ENCODE measurements at places on chromosomes 2 and 18.

DNA sequence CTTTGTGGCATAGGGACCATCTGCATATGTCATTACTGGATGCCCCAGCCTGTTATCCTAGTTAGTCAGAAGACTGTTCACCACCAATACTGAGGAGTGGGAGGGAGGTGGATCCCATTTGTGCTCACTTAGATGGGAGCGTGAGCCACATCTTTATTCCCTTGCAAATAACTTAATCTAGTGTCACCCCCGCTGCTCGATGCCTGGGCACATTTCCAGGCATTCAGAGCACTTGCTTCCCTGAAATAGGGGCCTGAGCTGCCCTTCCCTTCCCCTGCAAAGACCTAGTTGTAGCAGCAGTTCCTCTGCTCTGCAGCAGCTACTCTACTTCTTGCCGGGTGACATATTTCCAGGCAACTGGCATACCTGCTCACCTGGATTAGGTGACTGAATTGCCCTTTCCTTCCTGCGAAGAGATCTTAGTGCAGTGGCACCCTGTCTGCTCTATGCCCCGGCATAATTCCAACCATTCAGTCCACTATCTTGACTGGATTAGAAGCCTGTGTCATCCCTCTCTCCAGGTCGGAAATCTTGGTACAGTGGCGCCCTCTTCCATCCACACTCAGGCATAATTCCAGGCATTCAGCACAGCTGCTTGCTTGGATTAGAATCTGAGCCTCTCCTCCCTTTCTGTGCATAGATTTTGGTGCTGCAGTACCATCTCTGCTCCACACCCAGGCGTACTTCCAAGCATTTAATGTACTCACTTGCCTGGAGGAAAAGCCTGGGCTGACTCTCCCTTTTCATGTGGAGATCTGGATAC is 1389.1 kb upstream of the TMEFF2 start:
- no peak for DNase-seq

DNA sequence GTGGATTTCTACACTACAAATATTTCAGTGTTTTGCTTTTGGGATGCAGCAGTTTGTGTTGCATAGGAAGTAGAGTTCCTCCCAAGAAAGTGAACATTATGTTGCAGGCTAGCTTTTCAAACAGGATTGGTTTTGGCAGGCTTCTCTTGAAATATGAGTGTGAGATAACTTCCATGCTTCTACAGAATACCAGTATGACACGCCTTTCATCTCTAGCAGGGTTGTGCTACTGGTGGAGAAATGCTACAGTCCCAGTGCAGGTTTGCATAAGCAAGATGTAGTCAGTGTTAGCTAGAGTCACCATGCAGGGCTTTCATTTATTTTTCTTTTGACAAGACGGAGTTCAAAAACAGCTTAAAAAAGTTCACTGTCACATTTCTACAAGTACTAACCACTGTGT is 17.1 kb upstream of the CAVIN2 start:
- no peak for DNase-seq

- DNase-seq: no peak
Observed at GRCh38 chr2:151403914-151404313, 5.8 kb upstream of the RIF1 start.

DNA sequence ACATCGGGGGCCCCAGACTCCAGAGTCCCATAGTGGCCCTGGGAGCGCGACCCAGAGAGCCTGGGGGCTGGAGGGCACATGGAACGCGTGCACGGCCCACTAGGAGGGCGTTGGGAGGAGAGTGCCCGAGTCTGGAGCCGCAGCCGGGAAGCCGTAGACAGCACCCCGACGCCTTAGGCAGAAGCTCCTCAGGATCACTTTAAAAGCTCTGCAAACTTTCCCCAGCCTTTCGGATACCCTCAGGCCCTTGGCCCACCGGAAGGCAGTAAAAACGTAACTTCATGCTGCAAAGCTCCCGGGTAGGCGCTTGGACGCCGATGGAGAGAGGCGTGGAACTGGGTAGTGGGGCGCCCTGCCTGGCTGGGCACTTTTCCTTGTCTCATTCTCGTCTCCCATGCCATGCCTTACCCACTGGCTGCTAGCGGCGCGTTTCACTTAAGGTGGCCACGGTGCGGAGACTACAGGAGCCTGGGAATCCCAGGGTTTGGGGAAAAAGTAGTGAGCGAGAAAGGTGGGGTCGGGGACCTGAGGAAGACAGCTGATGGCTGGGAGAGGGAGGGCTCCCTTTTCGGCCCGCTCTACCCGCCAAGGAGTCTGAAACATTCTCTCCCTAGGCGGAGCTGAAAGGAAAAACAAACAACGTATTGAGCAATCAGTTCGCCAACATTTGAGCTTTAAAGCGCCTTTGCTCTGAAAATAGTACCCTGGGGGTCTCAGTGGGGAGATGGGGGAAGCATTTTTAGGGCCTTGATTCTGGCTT is 141.8 kb downstream of the MEIS1 start:
- no peak for DNase-seq

All from LoVo (cell line).